GM23338 (cell line): ENCODE measurements at places on chromosomes 3 and 15. TPM values are rescaled to one million over a fixed set of nuclear protein-coding genes. Genes with fewer than 3 reads are reported as not detected.

- no peak for DNase-seq
These were observed 5.6 kb downstream of the HLTF start for GRCh38 chr3:149080699-149081091.

- DNase-seq = no peak
These were observed 5.1 kb upstream of the BFSP2 start for GRCh38 chr3:133394561-133395311.

DNA sequence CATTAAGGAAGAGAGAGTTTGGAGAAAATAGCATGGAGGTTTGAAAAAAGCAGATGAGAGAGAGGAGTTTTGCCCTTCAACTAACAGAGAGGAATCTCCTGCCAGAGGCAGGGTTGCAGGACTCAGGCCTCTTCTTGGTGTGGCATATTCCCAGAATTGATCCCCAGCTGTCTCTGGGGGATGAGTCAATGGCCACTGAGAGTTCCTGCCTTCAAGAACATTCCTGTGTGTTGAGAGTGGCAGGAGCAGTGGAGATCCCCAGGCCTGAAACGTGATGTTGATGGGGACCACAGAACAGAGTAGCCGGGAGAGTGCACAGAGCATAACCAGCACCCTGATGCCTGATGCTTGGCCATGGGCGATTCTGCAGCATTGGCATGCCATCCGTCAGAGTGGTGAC lies 348.4 kb upstream of the THBS1 start:
- no peak for DNase-seq

GRCh38 chr3:114508208-114508607 lies 214.4 kb downstream of the TIGIT start:
- no peak for DNase-seq

DNA sequence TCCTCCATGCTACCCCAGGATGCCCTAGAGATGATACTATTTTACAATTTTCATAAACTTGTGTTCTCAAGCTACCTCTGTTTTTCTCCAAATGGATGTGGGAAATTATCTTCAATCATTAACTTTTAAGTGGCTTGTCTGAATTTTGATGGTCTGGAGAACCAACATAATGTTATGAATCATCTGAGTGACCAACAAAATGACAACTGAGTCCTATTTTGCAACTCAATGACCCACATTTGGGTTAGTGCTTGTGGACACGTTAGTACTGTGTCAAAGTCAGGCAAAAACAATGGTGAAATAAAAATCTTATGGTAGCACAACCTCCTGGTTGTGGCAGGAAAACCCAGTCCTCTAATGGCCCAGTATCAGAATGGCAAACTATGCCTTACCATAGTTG lies 352.4 kb upstream of the ZNF385D start:
- no peak for DNase-seq

GRCh38 chr3:112351036-112351435 lies 18.1 kb downstream of the CD200 start:
- no peak for DNase-seq

GRCh38 chr3:138748190-138748589 lies 86.5 kb downstream of the PIK3CB start:
- no peak for DNase-seq

GRCh38 chr3:161388855-161389254 lies 17.5 kb upstream of the SPTSSB start:
- no peak for DNase-seq

GRCh38 chr3:8223766-8224165 lies 277.9 kb upstream of the LMCD1 start:
- DNase-seq = no peak

DNA sequence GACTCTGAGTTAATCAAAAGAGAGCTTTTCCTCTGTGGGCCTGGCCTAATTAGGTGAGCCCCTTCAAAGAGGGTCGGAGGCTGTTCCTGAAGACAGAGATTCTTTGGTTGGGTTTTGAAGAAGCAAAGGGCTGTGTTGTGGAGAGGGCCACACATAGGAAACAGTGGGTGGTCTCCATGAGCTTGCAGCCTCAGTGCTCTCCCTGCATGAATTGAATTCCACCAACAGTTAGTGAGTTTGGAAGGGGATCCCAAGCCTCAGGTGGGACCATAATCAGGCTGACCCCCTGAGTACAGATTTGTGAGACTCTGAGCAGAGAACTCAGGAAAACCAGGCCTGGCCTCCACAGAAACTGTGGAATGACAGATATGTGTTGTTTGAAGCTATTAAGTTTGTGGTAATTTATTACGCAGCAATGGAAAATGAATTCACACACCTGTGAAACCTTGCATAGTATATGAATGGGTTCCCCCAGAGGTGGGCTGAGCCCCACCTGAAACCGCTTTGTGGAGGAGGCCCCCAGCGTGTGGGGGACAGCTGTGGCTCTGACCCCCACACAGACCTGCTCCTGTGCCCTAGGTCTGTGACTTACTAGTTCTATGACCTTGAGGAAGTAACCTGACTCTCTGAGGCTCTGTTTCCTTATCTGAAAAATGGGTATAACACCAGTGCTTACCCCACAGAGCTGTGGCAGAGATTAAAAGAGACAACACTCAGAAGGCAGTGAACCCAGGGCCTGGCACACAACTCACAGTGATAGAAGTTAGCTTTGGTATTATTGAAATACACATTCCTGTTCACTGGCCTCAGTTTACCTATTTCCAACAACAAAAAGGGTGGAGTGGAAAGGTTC lies 431.3 kb downstream of the FOXP1 start:
- peak; percentile 41 for DNase-seq

The LSAMP gene
- 1.6 and 2.0 TPM in 2 replicates for total RNA-seq

The GUCA1C gene
- not detected in 2 replicates for total RNA-seq

DNA sequence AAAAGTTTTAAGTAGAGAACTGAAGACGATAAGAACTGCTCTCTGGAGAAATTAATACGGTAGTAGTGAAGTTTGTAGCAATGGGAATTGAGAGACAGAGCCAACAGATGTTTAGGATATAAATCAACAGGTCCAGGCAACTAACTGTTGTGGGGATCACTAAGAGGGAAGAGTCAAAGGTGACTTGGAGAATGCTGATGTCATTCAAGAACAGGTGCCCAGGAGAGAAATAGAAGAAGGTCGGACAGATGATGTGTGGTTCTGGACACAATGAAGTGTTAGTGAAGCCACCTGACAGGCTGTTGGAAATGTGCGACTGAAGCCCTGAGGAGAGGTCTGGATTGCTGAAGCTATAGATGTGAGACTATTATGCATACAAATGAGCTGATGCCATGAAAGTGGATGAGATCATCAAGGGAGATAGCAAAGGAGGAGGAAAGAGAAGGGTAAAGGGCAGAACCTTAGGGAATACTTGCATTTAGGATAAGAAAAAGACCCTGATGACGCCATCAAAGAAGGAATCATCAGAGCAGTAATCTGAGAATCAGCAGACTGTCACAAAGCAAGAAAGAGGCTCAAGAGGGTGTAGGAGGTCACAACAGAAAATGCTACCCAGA lies 183.7 kb downstream of the FRMD5 start:
- DNase-seq = no peak

The CMTM7 gene
- 23.6 and 32.2 TPM in 2 replicates for total RNA-seq
